BJ (cell line): ENCODE measurements at places on chromosomes 16 and 17. TPM values are rescaled to one million over a fixed set of nuclear protein-coding genes. Genes with fewer than 3 reads are reported as not detected.

GRCh38 chr17:202501-202951 is 21.1 kb upstream of the DOC2B start:
- no peak for DNase-seq

DNA sequence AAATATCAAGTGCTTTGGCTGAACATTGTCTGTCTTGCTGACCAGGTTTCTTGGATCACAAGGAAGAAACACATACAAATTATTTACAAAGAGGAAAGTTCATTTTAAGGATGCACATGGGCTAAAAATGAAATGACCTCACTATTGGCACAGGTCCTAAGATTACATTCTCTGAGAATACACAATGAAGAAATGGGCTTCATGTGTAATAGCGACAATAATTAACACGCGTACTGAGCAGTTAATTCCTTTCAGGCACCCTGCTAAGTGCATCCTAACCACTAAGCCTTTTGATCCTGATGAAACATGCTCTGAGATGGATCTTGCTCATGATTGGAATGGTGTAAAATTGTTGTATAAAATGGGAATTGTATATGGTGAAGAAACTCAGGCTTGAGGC is 429.0 kb downstream of the HS3ST4 start:
- no peak for DNase-seq

GRCh38 chr17:16158714-16159113 is 56.6 kb downstream of the NCOR1 start:
- no peak for DNase-seq

DNA sequence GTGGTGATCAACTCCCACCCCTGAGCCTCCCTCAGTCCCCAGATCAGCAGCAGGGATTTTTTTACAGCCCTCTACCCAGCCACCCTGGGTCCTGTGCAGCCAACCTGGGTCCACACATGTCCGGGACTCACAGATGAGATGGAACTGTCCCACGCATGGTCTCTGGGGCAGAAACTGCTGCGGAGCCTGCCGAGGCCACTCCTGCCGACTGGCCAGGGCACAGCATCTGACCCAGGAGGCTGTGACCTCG is 48.0 kb upstream of the ZCCHC14 start:
- no peak for DNase-seq

DNA sequence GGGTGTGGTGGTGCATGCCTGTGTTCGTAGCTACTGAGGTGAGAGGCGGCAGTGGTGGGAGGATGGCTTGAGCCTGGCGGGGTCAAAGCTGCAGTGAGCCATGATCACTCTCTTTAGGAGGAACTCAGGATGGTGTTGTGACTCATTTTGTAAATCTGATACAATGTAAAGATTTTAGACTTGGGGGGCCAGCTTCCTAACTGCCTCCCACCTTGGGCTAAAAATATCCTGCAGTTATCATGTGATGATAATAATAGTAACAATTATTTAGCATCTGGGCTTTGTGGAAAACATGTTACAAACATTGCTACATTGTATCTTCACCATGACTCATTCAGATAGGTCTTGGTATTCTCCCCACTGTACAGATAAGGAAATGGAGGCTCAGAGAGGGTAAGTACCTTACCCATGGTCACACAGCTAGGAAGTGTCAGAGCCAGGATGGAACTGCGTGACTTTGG is 7.4 kb downstream of the CTNS start:
- DNase-seq, result no peak

GRCh38 chr16:53094013-53094630 is 39.3 kb downstream of the CHD9 start:
- no peak for DNase-seq

Gene RAP1GAP2
- polyA plus RNA-seq, result 4.1 and 4.8 TPM in 2 replicates

Gene TNP2
- polyA plus RNA-seq, result not detected in 2 replicates

Gene CD300E
- polyA plus RNA-seq, result not detected in 2 replicates
